Fibroblast of lung (primary cell): ENCODE measurements at places on chromosomes 13 and 19.

DNA sequence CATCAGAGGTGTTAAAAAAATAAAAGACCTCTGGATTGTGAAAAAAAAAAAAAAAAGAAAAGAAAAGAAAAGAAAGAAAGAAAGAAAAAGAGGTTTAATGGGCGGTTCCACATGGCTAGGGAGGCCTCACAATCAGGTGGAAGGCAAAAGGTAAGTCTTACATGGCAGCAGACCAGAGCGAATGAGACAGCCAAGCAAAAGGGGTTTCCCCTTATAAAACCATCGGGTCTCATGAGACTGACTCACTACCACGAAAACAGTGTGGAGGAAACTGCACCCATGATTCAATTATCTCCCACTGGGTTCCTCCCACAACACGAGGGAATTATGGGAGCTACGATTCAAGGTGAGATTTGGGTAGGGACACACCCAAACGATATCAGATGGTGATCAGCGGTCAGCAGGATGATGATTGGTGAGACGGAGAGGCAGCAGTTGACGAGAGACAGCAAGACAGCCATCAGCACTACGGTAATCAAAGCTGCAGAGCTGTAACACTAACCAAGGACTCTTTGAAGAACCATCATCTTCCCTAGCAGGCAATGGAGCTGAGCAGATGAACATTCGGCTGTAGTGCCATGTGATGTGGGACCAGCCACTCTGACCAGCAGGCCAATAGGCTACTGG is 3.9 kb upstream of the CD209 start:
- DNase-seq: no peak

GRCh38 chr13:79904581-79904980 is 423.6 kb downstream of the NDFIP2 start:
- no peak for DNase-seq

DNA sequence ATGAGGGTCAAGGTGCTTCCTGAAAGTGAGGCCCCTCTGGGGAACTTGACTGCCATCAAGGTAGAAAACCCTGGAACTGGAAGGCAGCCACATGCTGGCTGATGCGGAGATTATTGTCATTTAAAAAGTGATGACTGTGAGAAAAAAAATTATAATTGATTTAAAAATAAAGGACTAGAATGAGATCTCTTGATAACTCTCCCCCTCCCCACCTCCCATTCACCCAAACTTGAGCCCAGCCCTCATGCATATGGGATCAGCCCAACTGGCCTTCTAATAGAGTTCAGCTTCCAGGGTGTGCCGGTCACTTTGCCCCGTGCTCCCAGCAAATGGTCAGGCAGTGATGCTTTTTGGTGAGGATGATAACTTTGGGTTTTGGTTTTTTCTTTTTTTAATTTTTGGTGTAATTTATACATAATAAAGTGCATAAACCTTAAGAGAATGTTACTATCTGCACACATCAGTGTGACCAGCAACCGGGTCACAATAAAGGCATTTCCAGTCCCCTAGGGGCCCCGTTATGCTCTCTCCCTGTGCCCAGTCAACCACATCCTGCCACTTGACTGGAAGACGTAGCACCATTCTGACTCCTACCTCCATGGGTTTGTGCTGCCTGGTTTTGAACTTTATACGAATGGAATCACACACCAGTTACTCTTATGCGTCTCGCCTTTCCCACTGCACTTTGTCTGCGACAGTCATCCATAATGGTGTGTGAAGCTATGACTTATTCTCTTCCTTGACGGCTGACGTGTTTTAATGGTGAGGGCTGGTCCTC is 187.9 kb downstream of the USP12 start:
- DNase-seq: peak; percentile 42

DNA sequence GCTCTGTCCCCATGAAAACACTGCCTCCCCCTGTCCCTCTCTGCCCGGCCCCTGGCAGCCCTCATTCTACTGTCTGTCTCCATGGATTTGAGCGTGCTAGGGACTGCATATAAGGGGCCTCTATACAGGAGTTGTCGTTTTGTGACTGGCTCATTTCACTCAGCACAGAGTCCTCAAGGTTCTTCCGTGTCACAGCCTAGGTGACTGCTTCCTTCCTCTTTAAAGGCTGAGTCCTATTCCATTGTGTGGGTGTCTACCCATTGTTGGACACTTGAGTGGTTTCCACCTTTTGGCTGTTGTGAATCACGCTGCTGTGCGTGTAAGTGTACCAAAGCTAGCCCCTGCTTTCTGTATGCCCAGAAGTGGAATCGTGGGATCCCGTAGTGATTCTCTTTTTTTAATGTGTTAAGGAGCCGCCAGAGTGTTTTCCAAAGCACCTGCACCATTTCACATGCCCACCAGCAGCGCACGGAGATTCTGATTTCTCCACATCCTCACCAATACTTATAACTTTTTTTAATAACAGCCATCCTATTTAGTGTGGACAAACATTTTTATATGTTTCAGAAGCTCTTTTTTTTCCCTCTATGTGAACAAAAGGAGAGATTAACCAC is 116.7 kb downstream of the COL4A2 start:
- DNase-seq: no peak

DNA sequence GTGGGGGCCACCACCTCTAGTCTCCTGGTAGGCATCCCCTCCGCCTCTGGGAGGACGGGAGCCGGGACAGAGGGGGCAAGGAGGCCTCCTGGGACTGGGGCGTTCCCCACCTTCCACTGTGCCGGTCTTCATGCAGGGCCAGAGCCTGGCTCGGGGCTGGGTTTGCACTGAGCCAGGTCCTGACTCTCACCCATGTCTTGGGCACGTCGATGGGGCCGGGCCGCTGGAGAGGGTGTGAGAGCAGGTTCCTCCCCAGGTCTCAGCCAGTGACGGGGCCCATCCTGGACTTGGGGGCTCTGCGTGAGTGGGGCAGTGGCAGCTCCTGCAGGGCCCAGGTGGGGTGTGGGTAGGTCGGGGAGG is 26.6 kb downstream of the ATP11A start:
- DNase-seq: no peak

GRCh38 chr13:50334115-50334778 is 319.0 kb downstream of the KCNRG start:
- DNase-seq: no peak

- DNase-seq: no peak
These were observed 491.2 kb upstream of the ATXN8OS start for GRCh38 chr13:69616396-69616795.

DNA sequence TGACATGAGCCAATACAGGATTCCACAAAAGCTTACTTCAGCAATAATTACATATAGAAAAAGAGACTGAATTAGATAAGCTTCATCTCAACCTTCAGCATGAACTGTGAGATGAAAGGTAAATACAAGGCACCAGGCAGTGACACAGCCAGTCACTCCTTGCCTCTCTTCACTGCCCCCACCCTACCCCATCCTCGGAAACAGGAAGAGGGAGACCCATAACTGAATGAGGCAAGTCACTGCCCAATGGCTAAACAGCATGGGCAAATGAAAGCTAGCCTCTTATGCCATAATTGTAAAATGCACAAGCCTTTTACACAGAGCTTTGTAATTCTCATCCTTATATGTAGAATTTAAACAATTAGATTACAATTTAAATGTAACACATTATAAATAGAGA is 1.7 kb downstream of the ZNF160 start:
- DNase-seq: peak; percentile 7

- DNase-seq: no peak
These were observed 64.5 kb downstream of the CEBPG start for GRCh38 chr19:33437821-33438671.

DNA sequence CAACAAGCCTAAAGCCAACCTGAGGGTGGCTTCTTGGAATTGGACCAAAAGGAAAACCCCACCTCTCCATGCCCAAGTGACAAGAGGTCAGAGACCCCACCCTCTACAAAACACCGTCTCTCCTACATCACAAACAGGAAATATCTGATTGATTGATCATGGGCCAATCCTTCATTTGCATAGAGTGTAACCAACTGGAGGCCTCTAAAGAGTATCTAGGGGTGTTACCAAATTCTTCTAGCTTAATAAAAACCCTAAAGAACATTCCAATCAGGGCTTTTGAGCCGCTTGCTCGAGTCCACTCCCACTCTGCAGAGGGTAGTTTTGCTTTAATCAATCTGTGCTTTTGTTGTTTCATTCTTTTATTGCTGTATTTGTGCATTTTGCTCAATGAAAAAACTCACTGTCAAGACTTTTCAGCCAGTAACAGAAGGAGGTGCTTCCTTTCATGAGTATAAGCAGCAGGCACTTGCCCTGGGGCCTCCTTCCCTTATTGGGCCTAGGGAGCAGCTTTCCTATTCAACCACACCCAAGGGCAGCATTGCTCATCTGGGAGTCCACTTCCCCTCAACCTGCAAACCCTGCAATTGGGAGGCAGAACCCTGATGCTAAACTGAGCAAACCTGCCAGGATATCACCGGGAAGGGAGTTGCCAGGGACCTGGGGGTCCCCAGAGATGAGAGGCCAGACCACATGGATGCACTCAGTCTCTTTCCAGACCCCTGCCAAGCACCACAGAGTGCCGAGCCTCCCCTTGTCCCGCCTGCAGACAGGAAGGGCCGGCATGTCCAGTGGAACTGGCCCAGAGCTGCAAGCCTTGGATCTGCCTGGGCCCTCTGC is 154.3 kb upstream of the VSTM2B start:
- no peak for DNase-seq

- no peak for DNase-seq
These were observed 21.9 kb downstream of the CCL25 start for GRCh38 chr19:8074501-8074900.

- peak; percentile 63 for DNase-seq
These were observed 77.6 kb downstream of the KDM4B start for GRCh38 chr19:5046339-5047039.

DNA sequence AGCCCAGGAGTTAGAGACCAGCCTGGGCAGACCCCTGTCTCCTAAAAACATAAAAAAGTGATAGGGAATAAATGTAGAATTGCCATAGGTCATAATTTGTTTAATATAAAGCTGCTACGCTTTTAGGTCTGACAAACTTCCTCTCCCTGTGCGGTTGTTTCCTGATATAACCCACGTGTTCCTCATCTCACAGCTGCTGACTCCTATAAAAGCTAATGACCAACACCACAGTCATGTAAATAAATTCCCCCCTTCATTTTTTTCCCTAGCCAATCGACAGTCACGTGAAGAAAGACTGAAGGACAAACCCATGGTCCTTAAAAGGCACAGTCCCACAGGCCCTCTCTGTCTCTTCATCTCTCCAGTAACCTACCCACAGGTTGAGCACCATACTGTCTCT is 27.5 kb downstream of the ZNF266 start:
- no peak for DNase-seq

- peak; percentile 86 for DNase-seq
These were observed 5.2 kb downstream of the MIDN start for GRCh38 chr19:1253514-1254080.

GRCh38 chr13:45198041-45198440 is 2.8 kb downstream of the KCTD4 start:
- DNase-seq: no peak

- DNase-seq: no peak
These were observed 3.9 kb upstream of the IL12RB1 start for GRCh38 chr19:18090545-18091216.

DNA sequence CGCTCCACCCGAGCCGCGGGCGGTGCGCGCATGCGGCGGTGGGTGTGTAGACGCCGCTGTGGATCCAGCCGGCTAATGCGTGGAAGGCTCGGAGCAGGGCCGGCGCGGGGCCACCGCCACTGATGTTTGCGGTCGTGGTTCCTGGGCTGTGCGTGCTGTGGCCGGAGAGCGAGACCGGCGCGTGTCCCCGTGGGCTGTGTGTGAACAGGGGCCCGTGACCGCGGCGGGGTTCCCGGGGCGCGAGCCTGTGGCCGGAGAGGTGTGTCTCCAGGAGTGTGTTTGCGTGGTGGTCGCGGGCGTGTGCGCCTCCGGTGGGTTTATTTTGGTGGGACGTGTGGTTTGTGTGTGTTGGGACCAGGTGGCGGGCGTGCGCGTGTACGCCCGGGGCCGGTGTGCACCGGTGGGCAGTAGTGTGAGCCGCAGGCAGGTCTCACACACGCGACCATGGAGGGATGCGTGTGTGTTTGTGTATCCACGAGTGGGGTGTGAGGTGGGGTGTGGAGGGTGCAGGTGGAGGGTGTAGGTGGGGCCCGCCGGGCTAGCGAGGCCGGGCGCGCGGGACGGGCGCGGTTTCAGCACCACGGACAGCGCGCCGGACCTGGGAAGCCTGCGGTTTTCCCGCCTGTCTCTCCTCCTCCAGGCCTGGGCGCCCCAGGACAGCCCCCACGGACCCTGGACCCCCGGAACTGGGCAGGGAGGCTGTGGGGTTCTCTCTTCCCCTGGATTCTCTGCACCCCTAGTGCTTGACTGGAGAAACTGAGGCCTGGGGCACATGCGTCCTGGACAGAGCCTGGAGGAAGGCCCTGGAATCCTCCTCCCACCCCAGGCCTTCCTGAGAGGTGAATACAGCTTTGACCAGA is 1.6 kb downstream of the HCN2 start:
- no peak for DNase-seq

DNA sequence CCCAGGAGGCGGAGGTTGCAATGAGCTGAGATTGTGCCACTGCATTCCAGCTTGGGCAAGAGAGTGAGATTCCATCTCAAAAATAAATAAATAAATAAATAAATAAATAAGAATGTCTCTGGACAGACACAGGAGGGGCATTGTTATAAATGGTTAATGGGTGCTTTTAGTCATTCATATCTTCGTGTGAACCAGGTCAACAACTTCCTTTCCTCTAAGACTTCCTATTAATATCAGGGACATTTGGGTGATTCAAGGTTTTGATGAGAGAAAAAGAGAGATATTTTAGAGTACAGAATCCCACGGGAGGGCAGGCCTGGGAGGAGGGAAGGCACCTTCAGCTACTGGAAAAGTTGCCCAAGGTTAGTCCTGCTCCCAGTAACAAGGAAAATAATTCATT is 23.9 kb downstream of the DHRS12 start:
- no peak for DNase-seq

GRCh38 chr19:3190470-3190770 is 4.7 kb downstream of the NCLN start:
- no peak for DNase-seq

- peak; percentile 78 for DNase-seq
These were observed 208.0 kb downstream of the SPRY2 start for GRCh38 chr13:80132741-80133601.

- no peak for DNase-seq
These were observed 16.6 kb downstream of the ACTN4 start for GRCh38 chr19:38663957-38664502.
